Type B pancreatic cell (in vitro differentiated cells): ENCODE measurements at places on chromosomes 3 and 15.

DNA sequence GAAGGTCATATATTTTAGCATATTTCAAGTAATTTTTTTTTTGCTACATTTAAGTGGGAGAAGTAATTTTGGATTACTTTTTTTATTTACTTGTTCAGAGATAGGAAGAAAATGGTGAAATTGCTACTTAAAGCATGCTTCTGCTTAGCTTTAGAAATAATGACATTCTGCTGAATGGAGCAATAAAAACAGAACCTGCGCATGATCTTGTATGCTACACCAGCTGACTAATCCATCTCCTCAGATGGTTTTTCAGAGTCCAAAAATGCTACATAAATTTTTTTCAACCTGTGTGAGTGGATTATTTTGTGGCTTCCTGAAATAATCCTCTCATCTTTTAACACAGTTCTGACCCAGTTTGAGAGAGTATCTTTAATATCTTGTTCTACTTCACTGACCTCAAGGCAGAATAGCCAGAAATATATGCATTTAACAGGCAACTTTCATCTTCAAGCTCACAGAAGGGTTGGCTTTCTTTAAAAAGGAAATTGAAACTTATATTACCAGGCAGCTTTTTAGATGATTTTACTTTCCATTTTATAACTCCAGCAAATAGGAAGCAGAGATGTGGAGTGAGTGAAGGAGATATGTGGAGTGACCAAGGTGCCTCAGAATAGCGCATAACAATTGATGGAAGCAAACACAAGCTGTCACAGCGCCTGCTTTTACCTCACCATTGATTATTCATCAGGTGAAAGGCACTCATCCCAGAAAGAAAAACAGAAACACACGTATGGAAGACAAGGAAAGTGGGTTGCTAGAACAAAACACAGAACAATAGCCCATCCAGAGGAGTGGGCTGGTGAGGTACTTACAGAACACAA lies 136.6 kb downstream of the TGFBR2 start:
- DNase-seq: no peak

GRCh38 chr3:159928666-159929065 lies 60.0 kb upstream of the IL12A start:
- no peak for DNase-seq

GRCh38 chr3:124463234-124463633 lies 267.0 kb upstream of the UMPS start:
- DNase-seq: no peak

DNA sequence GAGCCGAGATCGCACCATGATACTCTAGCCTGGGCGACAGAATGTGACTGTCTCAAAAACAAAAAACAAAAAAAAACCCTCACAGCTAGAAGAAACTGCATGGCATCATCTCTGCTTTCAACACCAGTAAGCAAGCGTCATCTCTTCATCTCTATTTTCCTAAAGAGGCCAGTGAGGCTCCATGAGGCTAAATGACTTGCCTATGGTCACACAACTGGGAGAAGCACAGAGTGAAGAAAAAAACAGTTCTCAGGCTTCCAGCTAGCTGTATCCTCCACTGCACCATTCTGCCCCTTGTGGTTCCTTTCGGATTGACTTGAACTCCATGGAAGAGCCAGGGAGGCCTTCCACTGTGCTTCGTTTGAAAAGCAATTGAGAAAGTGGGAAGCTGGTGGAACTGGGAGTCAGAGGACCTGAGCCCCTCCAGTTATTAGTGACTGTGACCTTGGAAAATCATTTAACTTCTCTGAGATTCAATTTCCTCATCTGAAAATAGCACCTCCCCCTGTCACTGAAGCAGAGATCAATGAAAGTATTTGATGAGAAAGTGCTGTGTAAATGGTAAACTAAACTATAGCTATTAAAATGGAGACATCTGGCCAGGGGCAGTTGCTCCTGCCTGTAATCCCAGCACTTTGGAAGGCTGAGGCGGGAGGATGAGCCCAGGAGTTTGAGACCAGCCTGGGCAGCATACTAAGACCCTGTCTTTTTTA lies 32.1 kb upstream of the DENND4A start:
- DNase-seq: no peak

GRCh38 chr3:23653647-23654525 lies 151.9 kb upstream of the UBE2E1 start:
- no peak for DNase-seq

DNA sequence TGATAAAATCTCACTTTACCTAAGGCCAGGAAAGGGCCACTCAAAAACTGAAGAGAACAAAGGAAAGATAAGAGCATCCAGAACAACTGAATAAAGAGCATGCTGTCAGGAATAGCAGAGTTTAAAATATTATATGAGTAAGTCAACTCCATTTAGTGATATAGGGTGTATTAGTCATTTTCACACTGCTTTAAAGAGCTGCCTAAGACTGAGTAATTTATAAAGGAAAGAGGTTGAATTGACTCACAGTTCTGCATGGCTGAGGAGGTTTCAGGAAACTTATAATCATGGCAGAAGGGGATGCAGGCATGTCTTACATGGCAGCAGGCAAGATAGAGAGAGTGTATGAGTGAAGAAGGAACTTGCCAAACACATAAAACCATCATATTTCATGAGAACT lies 778.0 kb upstream of the NECTIN3 start:
- no peak for DNase-seq

DNA sequence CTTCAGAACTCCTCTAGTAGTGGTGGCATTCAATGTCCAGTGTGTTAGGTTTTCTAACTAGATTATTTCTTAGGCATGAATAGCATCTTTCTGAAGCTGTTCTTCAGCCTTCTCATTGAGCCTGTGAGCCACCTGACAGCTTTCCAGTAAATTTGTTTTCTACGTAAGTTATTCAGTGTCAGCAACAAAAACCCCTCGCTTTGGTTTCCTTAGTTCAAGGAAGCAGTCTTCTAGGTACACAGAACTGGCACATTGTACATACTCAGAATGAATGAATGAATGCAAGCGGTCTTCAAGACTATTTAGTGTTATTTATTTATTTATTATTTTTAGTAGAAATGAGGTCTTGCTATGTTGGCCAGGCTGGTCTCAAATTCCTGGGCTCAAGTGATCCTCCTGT lies 44.9 kb downstream of the DRD3 start:
- no peak for DNase-seq

- no peak for DNase-seq
Measured at GRCh38 chr3:34464646-34465045, 666.2 kb downstream of the PDCD6IP start.

DNA sequence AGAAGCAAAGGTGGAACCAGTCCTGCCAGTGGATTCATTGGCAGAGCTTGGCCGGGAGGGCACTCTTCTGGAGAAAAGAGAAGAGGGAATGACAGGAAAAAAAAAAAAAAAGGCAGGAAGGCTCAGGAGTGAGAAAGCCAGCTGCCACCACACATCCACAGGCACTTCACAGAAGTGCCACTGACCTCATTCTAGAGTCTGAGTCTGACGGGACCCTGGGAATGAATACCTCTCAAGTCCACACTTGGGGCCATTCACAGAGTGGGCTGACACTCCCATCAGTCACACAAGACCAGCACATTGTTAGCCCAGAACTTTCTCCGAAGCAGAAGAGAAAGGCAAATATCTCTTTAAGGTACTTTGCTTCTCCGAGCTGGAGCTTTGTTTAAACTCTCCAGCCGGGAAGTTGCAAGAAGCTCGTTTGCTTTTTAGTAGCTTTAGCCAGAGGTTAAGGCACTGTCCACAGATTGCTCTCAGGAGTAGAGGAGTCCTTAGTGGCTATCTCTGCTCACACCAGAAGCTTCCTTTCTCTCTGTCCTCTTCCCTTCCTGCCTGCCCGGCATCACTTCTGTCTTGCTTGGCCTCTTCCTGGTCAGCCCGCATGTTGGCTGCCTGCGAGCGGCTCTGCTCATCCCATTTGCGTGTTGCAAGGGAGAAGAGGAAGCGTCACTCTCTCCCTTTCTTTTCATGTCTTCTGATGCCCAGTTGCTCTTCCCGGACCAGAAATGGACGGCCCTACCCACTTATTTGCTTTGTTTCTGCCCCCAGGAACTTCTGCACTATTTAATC lies 53.8 kb downstream of the CMTM6 start:
- DNase-seq: no peak

DNA sequence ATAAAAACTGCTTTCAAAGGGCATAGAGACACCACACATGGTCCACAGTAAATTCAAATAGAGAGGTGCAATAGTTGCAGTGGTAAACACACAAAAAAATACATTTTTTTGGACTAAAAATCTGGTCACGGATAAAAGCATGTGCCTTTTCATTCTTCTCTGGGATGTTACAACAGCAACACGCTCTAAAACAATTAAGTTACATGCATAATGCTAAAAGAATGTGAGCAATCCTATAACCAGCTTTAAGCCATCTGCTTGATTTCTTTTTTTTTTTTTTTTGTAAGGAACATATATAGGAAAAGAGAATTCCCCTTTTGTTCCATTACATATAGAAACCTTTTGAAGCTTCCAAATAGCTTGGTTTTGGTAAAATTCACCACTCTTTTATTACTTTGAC lies 20.0 kb downstream of the WNT5A start:
- DNase-seq: no peak

DNA sequence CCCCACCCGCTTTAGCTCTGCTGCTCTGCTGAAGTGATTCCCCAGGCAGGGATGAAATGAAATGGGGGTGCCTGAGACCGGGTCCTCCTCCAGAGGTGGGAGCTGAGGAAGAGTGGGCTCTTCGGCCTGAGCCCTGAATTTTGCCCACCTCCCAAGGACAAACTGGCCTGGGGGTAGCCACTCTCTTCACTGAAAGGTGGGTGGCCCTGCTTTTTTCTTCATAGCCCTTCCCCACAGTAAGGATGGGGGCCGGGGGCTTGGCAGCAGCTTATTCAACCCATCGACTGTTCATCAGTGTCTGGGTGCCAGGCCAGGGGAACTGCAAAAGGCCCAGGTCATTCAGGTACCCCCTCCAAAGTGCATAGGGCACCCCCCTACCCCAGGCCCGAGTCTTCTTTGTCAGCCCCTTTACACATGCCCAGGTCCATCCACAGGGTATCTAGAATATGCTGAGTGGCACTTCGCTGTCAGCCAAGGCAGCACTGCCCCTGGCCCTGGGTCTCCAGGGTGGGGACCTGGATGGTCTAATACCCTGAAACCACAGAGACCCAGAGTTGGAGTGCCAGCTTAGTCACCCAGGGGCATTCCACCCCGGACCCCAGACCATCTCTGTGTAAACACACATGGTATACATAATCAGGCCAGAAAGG lies 7.9 kb downstream of the SCN5A start:
- DNase-seq: no peak

GRCh38 chr3:123571264-123571972 lies 13.4 kb downstream of the HACD2 start:
- DNase-seq: no peak

DNA sequence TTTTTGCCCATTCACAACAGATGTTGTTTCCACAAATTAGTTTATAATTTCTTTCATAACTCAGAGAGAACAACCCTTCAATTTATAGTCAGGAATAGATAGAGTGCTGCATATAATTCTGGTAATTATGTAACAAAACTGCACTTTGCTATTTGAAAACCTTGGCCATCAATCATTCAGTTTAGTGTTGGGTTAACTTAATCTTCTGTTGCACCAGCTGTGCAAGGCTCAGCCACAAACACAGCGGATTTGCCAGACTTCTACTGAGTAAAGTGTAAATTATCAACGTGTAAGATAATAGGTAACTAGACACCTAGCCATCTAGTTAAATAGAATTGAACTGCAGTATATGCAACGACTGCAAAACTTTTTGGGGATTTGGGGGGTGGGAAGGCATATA lies 1064.3 kb upstream of the EPHA6 start:
- no peak for DNase-seq

DNA sequence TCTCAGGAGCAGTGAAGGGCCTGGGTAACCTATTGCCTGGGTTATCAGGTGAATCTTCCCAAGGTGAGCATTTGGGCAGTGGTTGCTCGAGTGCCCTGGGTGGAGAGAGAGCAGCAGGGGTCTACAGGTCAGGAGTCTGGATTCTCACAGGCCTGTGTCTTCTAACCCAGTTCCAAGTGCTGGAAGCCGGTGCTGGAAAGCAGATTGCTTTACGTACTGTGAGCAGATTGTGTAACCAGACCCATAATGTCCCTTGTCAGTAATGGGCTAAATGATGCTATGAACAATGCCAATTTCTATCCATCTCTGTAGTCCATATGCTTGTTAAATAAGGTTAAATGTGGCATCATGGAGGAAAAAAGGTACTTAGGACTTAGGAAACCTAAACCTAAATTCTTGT lies 106.5 kb downstream of the TPRG1 start:
- DNase-seq: no peak

GRCh38 chr3:1661839-1662238 lies 436.8 kb upstream of the CNTN4 start:
- DNase-seq: no peak

- no peak for DNase-seq
Measured at GRCh38 chr15:74396445-74397238, 29.2 kb upstream of the CYP11A1 start.
